Epithelial cell of prostate (primary cell): ENCODE measurements at places on chromosomes 2 and 18.

DNA sequence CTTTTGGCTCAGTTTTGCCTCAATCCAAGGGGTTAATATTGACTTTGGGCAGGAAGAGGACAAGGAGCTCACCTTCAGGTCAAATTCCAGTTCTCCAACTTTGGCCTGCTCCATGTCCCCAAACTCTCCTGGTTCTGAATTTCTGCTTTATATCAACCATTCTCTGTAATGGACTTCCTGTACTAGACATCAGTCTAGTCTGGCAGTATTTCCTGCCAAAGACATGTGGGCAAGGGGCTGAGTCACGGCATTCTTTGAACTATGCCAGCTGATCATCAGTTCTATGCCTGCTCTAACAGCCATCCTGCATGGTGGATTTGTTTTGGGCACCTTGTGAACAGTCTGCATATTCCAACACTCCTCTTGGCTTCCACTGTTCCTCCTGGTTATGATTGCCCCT lies 199.4 kb downstream of the ZEB2 start:
- peak; percentile 8 for DNase-seq

DNA sequence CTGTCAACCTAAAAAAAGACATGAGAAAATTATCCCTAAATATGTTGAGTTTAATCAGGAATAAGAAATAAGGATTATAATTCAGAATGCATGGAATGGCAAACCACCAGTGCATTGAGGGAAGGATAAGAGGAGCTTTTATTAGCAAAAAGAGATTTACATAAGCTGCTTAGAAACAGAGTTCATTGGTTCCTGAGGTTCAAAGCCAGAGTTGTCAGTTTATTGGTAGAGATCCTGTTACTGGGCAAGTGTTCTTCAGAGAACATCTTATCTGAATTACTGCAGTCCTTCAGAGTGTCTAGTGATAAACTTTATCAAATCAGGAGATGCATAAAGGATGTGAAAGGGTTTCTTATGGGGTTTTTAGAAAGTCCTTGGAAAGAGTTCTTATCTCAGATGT lies 76.0 kb upstream of the MEX3C start:
- no peak for DNase-seq

DNA sequence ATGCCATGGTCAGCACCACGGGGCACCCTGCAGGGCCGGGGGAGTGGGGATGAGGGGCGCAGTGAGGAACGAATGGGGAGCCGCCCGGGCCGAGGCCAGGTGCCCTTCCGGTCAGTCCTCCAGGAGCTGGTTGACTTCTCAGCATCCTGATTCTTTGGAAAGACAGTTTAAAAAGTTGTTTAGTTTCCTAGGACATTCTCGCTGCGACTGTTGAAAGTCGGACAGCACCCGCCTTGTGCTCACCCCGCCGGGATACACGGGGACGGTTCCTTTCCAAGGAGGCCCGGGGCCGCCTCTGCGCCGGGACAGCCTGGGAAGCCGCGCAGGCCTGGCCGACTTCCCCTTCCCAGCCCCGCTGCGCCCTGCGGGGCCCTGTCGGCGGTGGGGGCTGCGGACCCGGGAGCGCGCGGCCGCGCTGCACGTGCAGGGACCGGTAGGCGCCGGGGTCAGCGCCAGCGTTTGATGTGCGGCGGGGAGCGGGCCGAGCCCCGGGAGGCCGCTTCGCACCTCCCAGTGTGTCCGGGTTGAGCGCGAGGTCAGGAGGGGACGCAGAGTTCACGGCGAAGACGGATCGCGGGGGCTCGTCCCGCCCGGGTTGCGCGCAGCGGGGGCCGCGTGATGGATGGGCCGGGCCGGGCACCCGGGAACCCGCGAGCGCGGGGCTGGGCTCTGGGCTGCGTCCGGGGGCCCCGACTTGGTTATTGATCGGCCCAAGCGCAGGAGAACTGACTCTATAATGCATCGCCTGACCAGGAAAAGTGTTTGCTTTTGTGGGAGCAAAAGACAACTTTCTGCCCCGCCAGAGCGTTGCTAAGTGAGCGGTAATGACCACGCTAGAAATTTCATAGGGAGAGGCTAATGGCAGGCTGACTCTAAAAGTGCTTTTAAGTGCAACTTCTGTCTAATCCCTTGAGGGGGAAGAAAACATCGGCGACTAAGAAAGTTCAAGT lies 28.0 kb upstream of the SMIM21 start:
- DNase-seq = no peak

DNA sequence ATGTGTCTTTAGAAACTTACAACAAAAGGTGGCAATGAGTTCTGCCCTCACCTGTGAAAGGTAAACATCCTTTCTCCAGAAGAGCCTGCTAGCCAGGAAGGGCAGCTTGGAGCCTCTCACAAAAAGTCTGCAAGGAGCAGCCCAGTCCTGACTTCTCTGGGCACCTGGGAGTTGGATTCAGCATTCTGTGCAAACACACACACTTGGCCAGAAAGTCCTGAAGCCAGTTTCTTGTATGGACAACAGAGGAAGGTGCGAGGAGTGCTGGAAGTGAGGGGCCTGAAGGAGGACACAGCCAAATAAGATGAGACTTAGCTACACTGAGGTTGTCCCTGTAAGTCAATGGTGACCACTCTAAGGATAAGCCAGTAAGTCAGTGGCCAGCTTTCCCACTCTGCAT lies 52.4 kb upstream of the SLC1A4 start:
- DNase-seq = no peak

DNA sequence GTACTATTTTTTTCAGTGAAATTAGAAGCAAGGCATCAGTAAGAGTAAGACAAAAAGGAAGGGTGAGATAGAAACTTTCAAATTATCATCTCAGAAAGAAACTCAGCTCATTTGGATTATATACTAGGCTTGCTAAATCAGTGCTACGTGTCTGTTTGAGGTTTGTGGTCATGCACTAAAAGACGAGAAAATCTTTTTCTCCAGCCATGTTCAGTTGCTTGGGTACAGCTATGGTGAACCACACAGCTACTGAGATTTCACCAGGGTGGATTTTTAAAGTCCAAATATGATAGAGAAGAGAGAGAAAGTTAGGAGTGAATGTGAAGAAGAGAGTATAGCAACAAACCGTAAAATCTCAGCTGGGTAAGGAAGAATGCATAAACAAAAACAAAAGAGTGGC lies 161.6 kb downstream of the PTH2R start:
- DNase-seq = no peak
